HFFc6 (cell line): ENCODE measurements at places on chromosomes 7 and 10.

- DNase-seq: peak; percentile 54
Observed at GRCh38 chr7:39465055-39465929, 100.9 kb upstream of the YAE1 start.

- DNase-seq: no peak
Observed at GRCh38 chr7:405489-406211, 114.0 kb downstream of the PDGFA start.

DNA sequence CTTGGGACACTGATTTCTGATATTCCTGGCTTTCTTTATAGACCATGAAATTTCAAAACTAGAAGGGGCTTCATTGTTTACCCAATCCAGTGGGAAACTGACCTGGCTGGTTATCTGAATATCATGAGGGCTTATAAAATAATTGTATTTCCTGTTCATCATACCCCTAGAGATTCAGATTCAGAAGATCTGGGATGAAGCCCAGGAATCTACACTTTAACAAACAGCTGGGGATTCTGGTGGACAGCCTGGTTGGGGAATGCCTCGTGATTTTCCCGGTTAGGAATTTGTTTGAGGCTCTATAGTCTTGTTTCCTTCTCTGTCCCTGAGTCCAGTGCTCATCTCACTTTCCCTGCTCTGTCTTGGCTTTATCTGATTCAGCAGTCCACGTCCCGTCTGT is 110.3 kb downstream of the ADRA2A start:
- no peak for DNase-seq

GRCh38 chr7:36606153-36606975 is 117.9 kb downstream of the AOAH start:
- no peak for DNase-seq

GRCh38 chr7:132577206-132578049 is 1.2 kb upstream of the PLXNA4 start:
- DNase-seq: no peak

DNA sequence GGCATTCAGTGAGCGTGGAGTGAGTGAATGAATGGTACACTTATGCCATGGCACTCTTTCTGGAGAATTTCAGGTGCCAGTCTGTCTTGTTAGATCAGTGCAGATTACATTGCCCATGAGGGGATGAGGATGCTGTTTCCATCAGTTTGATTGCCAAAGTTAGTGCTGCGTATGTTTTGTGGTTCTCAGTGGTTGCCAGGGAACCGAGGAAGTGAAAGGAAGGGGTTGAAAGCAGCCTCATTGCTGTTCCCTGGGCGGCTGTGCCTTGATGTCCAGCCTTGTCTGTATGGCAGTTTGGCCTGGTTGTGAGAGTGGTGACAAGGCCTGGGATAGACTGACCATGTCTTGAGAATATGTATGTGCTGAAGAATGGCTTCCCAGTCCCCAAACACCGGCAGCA is 30.2 kb downstream of the WBP1L start:
- DNase-seq: no peak

GRCh38 chr7:36712015-36712414 is 12.3 kb downstream of the AOAH start:
- no peak for DNase-seq

DNA sequence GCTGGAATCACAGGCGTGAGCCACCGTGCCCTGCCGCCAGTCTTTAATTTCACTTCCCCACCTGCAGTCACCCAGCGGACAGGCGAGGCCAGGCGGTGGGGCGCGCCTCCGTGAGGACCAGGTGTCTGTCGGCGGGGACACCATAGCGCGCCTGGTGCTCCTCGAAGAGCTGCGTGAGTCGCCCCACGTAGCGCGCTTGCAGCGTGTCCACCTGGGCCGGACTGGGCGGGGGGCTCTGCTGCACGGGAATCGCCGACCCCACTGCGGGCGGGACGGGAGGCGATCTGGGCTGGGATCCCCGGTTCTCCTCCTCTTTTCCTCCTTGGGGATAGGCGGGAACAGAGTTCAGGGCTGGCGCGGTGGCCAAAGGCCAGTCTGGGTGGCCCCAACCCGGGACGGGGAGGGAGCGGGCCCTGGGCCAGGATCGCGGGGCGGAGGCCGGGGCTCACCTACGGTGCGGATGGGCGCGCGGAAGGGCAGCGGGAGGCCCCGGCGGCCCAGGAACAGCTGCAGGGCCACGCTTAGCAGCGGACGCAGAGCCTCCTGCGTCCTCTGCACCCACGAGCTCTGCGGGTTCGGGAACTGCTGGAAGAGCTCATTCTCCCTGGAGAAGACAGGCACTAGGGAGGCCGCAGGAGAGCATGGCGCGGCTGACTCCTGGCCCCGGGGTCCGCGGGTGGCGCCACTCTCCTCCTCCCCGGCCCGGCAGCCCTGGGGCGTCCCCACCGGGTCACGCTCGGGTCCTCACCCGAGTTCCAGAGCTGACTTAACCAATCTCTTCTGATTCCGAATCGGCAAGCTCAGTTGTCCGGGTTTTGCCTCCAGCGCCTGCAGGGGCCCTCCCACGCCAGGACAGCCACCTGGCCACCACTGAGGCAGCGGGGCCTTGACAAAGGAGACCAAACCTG is 1.1 kb upstream of the MOGAT3 start:
- DNase-seq: no peak

DNA sequence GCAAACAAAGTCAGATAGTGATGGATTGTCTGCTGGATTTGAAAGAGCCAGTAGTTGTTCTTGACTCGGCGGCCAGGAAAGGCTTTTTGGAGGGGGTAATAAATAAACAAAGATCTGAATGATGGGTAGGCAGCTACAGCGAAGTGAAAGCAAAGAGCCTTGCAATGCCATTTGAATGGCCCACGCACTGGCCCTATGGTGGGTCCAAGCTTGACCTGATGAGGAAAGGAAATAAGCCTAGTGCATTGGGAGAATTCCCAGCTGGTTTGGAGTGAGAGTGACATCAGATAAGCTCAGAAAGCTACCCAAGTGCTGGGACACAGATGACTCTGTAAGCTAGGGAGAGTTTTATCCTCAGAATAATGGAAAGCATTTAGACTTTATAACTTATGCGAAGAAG is 365.2 kb downstream of the PLXDC2 start:
- DNase-seq: no peak

DNA sequence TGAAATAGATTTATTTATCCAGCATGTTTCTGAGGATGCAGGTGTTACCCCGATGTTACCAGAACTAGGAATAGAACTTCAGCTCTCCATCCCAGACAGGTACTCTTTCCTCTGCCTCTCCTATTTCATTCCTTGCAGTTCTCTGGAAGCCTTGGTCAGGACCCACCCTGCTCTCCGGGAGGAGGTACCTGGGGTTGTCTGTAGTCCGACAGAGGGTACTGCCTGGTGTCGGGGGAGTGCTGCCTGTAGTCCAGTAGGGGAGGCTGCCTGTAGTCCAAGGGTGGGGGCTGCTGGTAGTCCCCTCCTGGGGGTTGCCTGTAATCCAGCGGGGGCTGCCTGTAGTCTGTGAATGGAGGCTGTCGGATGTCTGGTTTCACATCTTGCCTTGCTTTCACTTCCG is 328.4 kb downstream of the PHTF2 start:
- no peak for DNase-seq

- DNase-seq: no peak
Observed at GRCh38 chr7:117190746-117191435, 132.0 kb downstream of the WNT2 start.

- no peak for DNase-seq
Observed at GRCh38 chr7:116165717-116166116, 44.6 kb upstream of the TES start.

DNA sequence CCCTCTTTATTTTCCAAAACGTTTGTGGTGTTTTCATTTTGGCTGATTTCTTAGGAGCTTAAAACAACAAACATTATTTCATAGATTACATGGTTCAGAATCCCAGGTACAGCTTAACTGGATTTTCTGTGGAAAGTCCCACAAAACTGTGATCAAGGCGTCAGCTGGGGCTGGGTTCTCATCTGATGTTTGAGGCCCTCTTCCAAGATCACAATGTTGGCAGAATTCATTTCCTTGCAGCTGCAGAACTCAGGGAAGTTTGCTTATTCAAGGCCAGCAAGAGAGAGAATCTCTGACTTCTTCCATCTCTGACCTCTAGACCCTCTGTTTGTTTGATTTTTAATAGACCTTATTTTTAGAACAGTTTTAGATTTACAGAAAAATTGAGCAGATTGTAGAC is 108.4 kb upstream of the AGK start:
- no peak for DNase-seq

DNA sequence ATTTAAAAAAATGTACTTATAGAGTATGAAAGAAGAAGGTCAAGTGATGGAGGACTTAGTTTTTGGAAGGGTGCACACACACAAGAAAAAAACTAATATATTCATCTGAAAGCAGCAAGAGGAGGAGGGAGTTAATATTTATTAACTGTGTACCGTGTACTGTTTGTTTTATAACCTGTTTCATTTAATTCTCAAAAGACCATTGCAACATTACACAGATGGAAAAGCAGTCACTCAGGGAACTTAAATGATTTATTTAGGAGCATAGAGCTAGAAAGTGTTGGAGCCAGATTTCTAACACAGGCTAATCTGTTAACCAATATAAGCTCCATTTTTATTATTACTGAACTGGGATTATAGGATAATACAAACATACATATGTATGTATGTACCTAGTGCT is 36.7 kb downstream of the GLCCI1 start:
- DNase-seq: no peak

- DNase-seq: no peak
Observed at GRCh38 chr7:31271641-31272405, 68.7 kb downstream of the NEUROD6 start.

DNA sequence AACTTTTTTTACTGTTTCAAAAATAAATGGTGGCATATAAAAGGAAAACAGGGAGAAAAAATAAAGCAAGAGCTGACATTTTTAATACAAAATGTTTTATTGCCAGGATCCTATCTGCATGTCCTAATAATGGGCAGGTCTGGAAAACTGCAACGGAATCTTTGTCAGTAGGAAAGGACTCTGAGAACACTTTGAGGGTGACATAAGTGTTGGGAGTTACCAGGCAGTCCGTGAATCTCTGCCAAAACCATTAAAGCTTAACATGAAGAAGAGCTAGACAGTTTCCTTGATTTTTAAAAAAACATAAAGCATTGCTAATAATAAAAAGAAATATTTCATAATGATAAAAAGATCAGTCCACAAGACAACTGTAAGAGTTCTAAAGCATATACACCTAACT is 80.7 kb downstream of the AGMO start:
- DNase-seq: no peak

GRCh38 chr7:132095111-132095765 is 481.0 kb downstream of the PLXNA4 start:
- DNase-seq: no peak

- peak; percentile 87 for DNase-seq
Observed at GRCh38 chr7:17773289-17773626, 167.0 kb downstream of the SNX13 start.

DNA sequence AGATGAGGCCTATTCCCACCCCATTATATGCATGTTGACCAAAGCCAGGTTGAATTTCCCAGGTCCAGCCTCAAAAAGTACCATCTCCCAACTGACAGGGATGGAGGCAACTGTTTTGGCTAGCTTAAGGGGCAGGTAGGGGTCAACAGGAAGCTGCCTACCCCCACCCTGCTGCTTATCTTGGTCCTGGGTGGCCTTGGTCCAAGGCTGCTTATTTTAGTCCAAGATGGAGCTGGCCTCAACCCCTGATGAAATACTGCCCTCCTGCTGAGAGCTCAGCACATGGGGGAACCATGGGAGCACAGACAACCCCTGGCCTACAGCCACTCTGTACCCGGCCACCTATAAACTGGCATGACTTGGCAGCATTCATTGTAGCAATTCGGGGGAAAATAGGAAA is 23.1 kb downstream of the MYO1G start:
- DNase-seq: no peak

DNA sequence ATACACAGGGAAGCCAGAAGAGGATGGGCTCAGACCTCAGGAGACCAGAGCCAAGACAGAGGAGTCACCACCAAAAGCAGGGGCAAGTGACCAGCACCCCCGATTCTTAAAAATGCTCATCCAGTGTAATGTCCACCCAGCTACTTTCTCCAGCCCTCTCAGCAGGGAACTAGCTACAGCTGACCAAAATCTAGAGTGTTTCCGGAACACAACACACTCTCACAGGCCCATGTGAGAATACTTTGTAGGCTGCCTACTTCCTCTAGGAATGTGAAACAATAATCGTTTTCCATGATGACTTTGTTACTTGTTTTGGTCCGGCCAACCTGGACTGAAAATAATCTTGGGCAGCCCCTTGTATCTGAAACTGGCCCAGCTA is 14.5 kb downstream of the PSAP start:
- no peak for DNase-seq

GRCh38 chr7:12137283-12137682 is 73.8 kb upstream of the TMEM106B start:
- no peak for DNase-seq

DNA sequence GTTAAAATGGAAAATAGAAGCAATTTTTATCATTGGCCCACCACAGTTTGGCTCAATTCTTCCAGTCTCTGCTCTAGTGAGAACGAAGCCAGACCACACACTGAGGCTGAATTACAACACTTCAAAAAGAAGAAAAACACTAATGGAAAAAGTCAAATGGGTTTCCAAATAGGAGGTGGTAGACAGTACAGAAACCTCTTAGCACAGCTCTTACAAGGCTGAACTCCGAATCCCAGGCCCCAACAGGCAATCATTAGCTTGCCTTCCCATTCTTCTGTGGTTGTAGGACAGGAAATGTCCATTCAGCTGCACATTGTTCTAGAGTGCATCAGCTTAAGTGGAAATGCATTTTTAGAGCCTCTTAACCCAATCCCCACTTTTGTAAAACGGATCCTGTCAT is 115.1 kb upstream of the MEOX2 start:
- DNase-seq: peak; percentile 47

DNA sequence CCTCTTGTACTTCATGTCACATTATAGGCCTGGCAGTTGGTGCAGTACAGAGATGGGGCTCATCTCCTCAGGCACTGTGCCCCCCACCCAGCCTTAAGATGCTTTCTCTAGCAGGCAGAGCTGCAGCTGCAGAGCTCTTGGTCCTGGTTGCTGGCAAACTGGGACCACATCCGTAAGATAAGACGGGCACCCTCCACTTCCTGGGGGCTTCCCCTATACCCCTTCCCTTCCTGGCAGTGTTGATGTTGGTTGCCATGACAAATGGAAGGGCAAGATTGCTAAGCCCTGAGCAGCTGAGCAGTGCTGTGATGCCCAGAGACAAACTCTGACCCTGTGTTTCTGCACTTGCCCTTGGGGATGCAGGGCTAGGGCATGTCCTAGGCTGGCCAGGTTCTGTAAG is 103.4 kb upstream of the ANLN start:
- DNase-seq: no peak

- no peak for DNase-seq
Observed at GRCh38 chr10:19929506-19930140, 113.4 kb downstream of the PLXDC2 start.
